ENCODE measurements at places on chromosomes 6 and 20.

- no peak for DNase-seq
Measured at GRCh38 chr6:165163519-165163918, 145.9 kb downstream of the C6orf118 start.

- DNase-seq = no peak
Measured at GRCh38 chr20:8390037-8390433, 258.0 kb downstream of the PLCB1 start.

DNA sequence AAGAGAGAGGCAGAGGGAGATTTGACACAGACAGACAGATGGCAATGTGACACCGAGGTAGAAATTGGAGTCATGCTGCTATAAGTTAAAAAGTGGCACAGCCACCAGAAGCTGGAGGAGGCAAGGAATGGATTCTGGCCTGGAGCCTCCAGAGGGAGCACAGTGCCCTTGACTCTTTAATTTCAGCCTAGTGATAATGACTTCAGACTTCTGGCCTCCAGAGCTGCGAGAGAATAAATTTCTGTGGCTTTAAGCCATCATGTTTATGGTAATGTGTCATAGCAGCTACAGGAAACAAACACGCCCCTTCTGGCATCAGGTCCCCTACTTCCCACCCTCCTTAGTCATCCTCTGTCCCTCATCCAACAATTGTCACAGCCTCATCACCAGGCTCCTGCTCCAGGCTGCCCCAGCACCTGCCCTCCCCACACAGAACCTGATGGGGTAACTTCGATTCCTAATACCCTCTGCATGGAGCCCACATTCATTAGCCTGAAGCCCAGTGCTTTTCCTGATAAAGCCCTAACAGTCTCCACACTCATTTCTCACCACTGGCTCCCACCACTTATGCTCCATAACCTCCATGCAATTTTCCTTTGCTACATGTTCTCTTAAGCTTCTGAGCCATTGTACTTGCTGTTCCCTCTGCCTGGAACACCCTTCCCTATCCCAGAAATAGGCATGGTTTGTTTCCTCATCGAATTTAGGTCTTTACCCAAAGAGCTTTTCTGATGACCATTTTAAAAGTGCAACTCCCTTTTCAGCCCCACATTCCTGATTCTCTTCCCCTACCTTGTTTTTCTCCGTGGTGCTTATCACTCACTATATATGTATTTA is 69.7 kb upstream of the TOX2 start:
- DNase-seq = peak; percentile 91

- DNase-seq = no peak
Measured at GRCh38 chr20:17943343-17943742, 25.3 kb downstream of the SNX5 start.

- DNase-seq = no peak
Measured at GRCh38 chr6:129657483-129657882, 52.5 kb downstream of the ARHGAP18 start.

DNA sequence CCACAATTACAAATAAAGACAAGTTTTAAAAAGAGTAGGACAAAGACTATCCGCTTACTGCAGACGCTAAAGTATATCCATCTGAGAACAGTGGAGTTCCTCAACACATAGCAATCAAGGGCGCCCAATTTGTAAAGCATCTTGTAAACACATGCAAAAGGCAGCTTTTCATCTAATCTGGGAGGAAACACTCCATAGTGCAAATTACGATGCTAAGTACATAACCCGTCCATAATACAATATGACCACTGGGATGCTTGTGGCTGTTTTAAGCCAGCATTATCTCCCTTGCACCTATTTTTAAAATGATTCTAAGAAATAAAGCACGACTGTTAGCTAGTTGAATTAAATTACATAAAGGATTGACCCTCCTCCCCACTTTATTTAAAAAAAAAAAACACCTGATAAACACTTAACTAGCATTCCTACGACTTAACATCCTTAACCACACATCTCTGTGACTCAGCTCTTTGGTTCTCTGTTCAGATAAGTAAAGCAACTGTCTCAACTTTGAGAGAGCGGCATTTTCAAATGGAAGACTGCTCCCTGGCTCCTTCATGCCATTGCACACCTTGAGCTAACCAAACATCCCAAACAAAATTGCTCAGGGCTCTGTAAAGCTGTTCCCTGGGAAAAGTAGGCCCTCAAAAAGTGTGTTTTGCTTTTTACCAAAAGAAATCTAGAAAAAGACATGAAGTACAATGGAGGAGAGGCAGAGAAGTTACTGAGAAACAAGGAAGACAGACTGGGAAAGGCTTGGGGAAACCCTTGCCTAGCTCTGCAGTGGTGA is 14.2 kb downstream of the SLC22A23 start:
- peak; percentile 56 for DNase-seq

GRCh38 chr20:38208088-38208487 is 43.0 kb upstream of the TGM2 start:
- DNase-seq = no peak

DNA sequence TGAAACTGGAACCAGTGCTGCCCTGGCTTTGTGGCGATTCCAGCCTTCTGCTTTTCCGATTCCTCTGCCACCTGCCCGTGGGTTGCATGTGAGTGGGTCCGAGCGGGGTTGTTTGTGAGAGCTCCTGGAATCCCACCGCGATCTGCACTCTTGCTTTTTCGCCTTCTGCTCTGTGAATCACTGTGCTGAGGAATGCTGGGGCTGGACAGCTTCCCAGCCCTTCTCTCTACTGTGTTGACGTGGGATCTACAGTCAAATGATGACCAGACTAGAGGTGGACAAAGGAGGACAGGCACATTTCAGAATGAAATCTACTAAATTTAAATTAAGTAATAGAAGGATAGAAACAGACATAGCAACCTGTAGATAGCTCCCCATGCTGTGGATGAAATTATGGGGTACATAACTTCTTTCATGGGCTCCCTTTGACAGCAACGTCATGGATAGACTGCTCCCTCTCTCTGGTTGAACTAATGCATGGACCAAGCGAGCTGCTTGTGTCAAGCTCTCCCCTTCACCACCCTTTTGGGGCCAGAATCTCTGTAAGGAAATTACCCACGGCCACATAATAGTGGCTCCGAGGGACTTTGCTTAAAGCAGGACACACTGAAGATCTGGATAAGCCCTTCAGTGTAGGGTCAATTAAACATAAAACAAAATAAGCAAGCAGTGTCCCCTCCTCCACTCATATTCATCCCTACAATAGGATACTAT is 2.0 kb downstream of the FNDC1 start:
- DNase-seq = peak; percentile 82

DNA sequence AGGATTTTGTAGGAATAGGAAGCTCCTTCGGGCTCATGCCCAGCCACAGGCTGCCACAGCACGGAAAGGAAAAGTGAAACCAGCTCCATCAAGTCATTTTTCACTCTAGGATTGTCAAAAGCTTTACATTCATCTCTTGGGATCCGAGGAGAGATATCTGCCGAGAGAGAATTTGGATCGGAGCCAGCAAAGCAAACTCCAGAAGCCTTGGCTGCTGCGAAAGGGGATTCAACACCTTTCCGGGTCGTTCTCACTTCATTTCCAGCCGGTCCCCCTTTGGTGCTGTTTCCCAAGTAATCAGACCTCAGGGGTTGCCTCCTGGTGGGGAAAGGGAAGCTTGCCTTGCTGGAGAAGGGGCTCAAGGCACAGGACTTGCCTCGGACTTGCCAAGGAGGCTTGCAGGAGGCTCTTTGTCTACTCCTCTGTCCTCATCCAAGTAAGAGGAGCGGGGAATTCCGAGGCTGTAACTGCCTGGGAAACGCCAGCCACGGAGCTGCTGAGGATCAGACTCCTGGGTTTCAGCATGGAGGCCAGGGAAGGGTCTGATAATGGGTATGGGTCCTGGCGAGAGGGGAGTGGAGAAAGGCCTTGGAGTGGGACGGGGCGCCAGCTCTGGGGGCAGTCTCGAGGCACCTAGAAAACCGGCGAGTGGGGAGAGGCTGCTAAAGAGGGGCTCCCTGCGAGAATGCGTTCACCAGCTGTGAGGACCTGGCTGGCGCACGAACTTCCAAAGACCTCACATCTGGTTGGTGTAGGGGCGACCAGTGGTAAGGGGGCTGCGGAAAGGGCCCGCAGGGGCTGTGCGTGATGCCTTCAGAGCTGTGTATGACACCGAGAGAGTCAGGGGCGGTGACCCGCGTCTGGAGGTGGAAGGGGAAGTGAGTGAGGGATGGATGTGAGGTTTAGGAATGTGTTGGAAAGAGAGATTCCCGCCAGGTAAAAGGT is 702 bp downstream of the ETV7 start:
- peak; percentile 68 for DNase-seq

- no peak for DNase-seq
Measured at GRCh38 chr6:143064271-143064670, 3.6 kb downstream of the AIG1 start.

GRCh38 chr20:38626921-38627659 is 25.5 kb downstream of the ARHGAP40 start:
- no peak for DNase-seq

DNA sequence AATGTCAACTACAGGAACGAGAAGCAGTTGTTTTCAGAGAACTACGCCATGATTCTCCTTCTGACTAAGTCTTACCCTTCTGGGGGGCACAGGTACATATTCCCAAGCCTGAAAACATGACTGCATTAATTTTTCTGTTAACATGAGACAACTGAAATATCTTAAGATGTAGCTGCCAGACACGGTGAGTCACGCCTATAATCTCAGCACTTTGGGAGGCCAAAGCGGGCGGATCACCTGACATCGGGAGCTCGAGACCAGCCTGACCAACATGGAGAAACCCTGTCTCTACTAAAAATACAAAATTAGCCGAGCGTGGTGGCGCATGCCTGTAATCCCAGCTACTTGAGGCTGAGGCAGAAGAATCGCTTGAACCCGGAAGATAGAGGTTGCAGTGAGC is 21.7 kb downstream of the TBC1D20 start:
- peak; percentile 35 for DNase-seq

GRCh38 chr20:39861381-39861780 is 827.7 kb downstream of the MAFB start:
- no peak for DNase-seq

GRCh38 chr6:5754904-5755303 is 251.8 kb downstream of the NRN1 start:
- DNase-seq = no peak

DNA sequence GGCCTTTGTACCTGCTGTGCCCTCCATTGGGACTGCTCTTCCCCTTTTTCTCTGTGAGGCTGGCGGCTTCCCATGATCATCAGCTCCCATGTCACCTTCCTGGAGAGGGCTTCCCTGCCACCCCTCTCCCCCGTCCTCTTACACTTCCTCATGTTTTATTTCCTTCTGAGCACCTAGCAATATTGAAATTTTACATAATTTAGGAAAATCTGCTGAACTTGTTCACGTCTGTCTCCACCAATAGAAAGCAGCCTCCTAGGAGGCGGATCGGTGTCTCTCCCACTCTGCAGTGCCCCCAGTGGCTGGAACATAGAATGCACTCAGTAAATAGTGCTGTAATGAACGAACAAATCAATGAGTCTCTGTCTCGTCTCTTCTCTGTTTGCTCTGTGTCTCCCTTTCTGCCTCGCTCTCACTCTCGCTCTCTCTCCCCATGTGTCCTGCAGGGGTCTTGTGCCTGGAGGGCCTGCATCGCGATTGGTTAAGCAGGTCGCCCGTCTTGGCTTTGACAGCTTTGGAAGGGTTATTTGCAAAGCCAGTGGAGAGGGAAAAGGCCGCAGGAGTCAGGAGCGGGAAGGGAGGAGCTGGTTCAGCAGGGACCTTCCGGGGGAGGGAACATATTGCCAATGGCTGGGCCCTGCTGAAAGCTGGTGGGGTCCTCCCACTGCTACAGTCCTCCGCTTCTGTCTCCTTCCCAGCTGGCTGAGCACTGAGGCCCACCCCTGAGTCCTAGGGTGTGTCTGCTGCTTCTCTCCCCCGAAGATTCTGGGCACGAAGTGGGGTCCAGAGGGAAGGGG is 12.1 kb upstream of the OCSTAMP start:
- peak; percentile 72 for DNase-seq

DNA sequence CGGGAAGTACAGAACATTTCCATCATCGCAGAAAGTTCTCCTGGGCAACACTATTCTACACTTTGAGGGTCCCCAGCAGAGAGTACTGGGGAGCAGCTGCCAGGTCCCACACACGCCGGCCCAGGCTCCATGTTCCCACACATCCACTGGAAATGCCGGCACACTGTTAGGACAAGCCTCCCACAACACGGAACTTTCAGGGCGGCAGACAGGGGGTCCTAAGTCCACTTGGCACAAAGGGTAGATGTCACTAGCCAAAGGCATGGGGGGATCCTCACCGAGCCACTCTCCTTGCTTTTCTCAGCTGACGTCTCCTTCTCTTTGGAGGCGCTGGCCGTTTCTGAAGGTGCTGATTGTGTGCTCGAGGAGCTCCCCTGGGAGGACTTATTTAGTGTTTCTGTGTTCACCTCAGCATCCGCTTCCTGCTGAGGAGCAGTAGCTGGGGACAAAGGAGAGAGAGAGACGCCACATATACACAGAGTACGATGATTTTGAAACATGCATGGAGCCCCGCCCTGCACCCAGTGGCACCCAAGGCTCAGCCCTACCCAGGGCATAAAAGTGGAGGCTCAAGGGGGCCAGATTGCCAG is 135.4 kb downstream of the ZMYND8 start:
- no peak for DNase-seq

- DNase-seq = no peak
Measured at GRCh38 chr6:147765541-147765940, 257.1 kb downstream of the SAMD5 start.

DNA sequence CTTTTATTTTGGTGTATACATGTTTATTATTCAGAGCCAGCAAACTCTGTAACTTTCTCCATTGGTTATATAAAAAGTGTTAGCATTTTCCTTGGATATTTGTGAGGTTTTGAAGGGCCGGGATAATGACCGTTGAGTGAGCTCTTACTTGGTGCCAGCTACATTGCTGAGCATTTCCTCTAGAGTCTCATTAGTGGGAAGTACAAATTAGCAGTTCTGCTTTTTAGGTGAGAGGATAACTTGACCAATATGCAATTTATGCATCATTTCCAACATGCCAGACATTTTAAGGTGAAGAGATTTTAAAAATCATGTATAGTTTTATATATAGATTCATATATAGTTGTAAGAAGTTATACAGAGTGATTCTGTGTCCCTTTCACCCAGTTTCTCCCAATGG is 84.3 kb downstream of the CARMIL1 start:
- DNase-seq = no peak

DNA sequence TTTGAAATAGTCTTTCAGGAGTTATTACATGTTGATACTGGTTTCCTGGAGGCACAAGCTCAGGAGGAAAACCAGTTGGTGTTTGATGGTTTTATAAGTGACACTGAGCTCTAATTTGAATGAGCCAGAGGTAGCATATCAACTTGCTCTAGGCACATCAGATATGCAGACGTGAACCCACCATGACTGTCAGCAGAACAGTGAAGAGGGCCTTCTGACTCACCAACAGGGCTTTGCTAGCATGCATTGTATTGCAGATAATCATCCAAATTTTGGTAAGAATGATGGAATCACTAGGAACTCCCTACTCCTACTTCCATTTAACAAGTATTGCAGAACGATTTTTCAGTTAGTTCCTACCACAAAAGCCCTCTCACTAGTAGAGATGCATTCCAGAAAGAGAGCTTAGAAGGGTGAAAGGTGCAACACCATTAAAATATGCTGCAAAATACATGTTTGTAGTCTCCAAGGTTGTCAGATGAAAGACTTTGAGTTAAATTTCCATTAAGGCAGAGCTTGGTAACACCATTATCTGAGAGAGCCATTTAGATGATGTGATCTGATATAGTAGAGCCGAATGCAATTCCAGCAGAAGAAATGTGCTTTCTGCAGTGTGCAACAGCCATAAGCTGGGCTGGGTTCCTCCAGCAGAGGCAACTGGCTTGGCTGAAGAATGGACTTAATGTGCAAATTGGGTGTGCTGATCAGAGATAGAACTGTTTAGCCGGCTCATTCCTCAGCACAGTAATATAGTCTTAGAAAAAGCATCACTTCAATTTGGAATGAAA is 968.7 kb upstream of the ADGRB3 start:
- DNase-seq = no peak

- DNase-seq = no peak
Measured at GRCh38 chr6:4815584-4815983, 39.4 kb downstream of the CDYL start.

GRCh38 chr6:72966628-72967280 is 258.5 kb downstream of the KHDC1L start:
- DNase-seq = peak; percentile 41

All from EH (cell line).